ENCODE measurements at places on chromosomes 16 and 17.

- DNase-seq, result no peak
Observed at GRCh38 chr16:68636818-68637217, 8.3 kb upstream of the CDH3 start.

DNA sequence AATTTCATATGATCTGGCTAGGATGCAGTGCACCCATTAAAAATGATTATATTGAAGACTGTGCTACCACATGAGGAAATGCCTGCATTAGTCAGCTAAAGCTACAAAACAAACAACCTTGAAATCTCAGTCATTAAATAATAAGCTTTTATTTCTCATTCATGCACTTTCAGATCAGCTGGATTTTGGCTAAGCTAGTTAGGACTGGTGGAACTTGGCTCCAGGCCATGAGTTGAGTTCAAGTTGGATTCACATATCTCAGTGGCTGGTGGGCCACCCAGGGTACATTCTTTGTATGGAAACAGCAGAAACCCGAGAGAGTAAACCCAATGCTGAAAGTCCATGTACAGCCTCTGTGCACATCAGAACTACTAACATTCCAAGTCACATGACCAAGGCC is 6.4 kb upstream of the SLFN12L start:
- DNase-seq, result no peak

GRCh38 chr17:9931144-9931741 is 26.2 kb upstream of the RCVRN start:
- no peak for DNase-seq

DNA sequence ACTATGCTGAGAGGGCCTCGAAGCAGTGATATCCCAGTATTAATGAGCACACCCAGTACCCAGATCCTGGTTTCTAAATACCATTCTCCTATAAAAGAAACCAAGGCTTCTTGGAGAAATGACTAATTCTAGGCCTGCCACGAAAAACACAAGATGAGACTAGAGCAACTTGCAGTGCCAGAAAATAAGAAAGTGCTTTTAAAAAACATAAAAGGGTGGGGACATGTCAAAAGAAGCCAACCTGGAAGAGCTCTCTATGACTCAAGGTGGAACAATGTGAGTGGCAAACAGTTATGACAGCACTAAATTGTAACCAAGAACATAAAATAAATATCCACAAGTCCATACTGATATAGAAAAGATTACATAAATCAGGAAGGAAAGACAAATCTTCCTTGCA is 153.2 kb upstream of the KCNJ18 start:
- no peak for DNase-seq
